ENCODE measurements at places on chromosomes 6 and 20. TPM values are rescaled to one million over a fixed set of nuclear protein-coding genes. Genes with fewer than 3 reads are reported as not detected.

TAGAP gene
- 2.0 TPM for total RNA-seq

OXT gene
- total RNA-seq = 0.66 TPM

BTN3A1 gene
- total RNA-seq = 34.4 TPM

LPA gene
- total RNA-seq = 0.03 TPM

BNIP5 gene
- total RNA-seq = 8.1 TPM

CDH4 gene
- total RNA-seq = not detected

AGER gene
- 8.1 TPM for total RNA-seq

EFCAB8 gene
- not detected for total RNA-seq

BPIFB4 gene
- total RNA-seq = not detected

KIF25 gene
- 0.41 TPM for total RNA-seq

CTCFL gene
- total RNA-seq = not detected

PLTP gene
- 141 TPM for total RNA-seq

RIMS4 gene
- 1.4 TPM for total RNA-seq
